Tibial nerve (tissue), 4 donors: ENCODE measurements at places on chromosomes 3 and 15.

- no peak for DNase-seq
Measured at GRCh38 chr15:40841741-40842140, 2.1 kb upstream of the SPINT1 start.

DNA sequence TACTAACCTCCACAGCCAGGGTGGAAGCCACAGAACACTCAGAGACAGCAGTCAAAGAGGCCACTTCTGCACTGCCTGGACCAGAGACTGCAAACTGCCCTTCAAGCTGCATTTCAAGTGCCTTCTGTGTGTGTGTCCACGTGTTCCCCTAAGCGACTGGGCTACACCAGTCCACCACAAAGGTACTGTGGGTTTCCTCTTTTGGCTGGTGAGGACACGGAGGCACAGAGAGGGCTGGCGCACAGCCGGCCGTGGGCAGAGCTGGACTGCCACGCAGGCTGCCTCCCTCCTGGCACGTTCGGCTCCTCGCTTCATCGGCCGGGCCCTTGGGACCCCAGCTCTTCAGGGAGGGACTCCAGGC, 60.9 kb downstream of the MGLL start:
- DNase-seq: no peak

DNA sequence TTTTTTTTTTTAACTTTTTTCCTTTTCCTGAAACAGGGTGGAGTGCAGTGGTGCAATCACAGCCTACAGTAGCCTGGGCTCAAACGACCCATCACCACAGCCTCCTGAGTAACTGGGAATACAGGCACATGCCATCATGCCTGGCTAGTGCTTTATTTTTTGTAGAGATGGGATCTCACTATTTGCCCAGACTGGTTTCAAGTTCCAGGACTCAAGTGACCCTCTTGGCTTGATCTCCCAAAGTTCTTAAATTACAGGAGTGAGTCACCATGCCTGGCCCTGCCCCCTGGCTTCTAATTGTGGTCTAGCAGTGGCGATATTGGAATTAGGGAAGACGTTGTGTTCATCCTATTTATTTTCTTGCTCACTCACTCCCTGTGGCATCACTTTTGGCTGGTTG, 1138.4 kb downstream of the SI start:
- DNase-seq: no peak

DNA sequence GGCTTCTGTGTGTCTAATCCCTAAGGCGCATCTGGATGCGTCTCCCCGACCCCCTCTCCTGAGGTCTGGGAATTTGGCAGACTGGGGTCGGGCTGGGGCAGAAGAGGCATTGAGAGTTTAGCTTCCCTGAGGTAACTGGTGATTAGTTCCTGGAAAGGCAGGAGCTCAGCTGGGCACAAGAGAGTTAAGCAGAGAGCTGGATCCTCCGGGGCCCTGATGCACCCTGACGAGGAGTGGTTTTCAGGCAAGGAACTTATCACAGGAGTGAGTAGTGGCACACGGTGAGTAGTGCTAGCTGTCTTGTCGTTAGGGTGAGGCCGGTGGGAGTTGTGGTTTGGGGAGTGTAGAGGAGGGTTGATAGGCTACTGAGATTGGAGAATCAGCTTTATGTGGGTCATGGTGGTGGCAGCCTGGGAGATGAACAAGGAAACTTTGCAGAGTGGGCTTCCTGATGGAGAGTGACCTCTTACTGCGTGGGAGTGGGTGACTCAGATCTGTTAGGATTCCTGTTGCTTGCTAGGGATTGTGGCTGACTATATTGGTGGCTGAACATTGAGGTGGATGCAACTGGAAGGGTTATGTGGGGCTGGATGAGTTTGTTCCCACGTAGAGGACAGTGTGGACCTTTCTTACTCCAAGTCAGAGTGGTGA, 897 bp downstream of the RAD54L2 start:
- DNase-seq: peak; percentile 12

DNA sequence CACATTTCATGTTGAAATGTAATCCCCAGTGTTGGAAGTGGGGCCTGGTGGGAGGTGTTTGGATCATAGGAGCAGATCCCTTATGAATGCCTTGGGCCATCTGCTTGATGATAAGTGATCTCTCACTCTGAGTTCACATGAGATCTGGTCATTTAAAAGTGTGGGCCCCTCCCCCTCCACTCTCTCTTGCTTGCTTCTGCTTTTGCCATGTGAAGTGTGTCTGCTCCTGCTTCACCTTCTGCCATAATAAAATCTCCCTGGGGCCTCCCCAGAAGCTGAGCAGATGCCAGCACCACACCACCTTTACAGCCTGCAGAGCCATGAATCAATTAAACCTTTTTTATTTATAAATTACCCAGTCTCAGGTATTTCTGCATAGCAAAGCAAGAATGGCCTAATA, 14.2 kb upstream of the CD200R1L start:
- DNase-seq: no peak

DNA sequence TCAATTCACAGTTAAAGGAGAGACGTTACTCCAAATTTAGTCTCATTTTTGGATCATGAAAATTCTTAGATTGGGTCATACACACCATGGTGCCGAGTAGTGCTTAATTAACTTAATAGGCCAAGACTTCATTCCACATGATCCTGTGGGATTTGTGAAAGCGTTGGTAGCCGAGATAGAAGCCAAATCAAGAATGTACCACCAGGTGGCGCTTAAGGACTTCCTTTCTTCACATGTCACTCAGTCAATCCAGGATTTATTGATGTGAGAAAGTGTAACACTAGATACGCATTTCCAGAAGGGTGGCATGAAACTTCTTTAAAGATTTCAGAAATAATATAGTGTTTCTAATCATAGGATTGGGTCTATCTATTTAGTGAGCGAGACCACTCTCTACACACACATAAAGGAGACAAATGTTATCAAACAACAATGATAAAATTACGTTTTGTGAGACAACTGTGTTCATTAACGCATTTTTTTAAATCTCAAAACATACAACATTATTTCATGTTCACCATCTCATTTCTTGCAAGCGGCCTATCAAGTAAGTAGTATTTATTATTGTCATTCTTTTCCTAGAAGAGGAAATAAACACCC, 436.1 kb downstream of the CHL1 start:
- peak; percentile 41 for DNase-seq

- no peak for DNase-seq
Measured at GRCh38 chr3:101513419-101513986, 491 bp upstream of the SENP7 start.

DNA sequence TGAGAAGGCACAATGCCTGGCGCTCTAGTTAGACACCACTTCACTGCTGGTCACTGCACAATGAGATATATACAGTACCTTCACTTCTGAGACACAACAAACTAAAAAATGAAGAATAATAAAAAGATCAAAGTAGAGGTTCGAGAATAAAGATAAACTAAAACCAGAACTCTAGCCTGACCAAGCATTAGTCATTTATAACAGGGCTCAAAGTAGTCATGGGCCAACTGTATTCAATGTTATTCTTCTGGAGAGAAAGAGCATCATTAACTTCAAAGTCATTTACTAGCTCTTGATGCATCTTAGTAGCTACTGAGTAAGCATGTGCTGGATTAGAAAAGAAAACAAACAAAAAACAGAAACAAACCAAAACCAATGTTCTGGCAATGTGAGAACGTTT, 145.2 kb downstream of the SSR3 start:
- DNase-seq: no peak

GRCh38 chr15:100192097-100193080, 149.4 kb downstream of the ADAMTS17 start:
- DNase-seq: no peak

GRCh38 chr3:175432376-175433025, 573.4 kb downstream of the NAALADL2 start:
- no peak for DNase-seq

DNA sequence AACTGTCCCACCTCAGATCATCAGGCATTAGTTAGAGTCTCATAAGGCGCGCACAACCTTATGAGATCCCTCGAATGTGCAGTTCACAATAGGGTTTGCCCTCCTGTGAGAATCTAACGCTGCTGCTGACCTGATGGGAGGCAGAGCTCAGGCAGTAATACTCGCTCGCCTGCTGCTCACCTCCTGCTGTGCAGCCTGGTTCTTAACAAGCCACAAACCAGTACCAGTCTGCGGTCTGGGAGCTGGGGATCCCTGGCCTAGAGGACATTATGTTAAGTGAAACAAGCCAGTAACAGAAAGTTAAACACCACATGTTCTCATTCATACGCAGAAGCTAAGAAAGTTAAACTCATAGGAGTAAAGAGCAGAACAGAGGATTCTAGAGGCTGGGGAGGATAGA, 47.0 kb downstream of the MAP3K13 start:
- no peak for DNase-seq

- no peak for DNase-seq
Measured at GRCh38 chr3:191393146-191393545, 62.8 kb upstream of the UTS2B start.

DNA sequence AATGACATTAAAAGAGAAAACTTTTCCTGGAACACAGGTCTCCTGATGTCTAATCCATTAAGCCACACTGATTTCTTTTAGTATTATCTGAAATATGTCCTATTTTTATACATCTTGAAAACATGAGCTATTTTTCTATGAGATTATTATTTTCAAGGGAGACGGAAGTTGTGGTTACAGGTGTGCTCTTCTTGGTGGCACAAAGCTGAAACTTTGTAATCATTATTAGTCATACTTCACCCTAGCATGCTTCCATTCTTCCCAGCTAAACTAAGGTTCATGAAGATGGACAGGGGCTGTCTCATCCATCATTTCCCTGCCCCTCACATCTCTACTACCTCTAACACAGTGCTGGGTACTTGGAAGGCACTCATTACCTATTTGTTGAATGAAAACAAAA, 85.6 kb upstream of the POU1F1 start:
- DNase-seq: no peak

- peak; percentile 50 for DNase-seq
Measured at GRCh38 chr3:125141596-125142419, 70.7 kb downstream of the SLC12A8 start.

DNA sequence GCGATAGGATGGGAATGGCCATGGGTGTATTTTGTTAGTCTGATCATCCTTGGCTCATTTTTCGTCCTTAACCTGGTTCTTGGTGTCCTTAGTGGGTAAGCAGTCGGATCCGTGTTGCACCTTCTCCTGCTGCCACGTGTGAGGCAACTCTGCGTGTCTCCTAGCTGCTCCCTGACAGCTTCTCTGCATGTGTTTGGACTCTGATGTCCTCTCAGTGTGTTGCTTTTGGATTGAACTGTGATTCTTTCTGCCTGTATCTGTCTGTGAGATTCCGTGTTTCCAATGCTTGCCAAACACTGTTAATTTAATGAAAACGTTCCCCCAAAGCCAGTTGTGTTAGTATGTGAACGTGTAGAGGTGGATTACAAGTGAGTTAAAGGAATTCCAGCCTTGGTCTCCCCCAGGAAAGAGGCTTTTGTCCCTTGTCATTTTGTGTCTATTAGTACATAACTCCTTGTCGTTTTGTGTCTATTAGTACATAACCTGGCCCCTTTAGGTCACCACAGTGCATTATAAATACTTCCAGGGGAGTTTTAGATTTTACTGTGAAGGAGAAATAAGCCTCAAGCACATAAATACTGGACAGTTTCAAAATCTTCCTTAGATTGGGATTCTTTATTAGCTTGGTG, 172.4 kb downstream of the CHDH start:
- DNase-seq: no peak

GRCh38 chr3:126442094-126442855, 33.4 kb downstream of the ZXDC start:
- no peak for DNase-seq

DNA sequence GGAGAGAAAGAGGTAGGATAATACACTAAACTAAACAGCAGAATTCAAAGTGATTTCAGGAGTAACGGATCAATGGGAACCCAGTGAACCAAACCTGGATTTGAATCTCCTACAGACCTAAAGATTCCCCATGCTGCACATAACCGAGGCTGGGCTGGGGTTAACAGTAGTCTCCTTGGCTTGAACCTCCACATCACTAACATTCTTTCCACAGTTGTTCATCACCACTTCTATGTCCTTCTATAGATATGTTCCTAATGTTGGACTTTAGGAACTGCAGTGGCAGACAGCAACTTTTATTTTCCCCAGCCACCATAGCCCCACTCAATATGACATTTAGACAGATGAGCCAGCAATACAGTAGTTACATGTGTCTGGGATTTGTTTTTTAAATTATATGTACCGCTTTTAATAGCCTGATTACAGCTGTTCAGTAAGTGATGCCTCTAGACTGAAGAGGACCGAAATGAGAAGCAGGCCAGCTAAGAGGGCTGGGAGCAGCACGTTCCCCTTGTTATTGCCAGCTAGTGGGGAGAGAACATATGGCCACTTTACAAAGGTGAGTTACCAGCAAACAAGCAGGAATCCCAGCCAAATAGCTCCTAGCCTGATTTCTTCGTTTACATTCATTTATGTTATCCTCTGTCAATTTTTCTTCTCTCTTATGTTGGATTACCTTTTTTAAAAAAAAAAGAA, 472.6 kb upstream of the CDIN1 start:
- DNase-seq: no peak

GRCh38 chr15:101028321-101028720, 109.2 kb downstream of the LRRK1 start:
- DNase-seq: no peak

DNA sequence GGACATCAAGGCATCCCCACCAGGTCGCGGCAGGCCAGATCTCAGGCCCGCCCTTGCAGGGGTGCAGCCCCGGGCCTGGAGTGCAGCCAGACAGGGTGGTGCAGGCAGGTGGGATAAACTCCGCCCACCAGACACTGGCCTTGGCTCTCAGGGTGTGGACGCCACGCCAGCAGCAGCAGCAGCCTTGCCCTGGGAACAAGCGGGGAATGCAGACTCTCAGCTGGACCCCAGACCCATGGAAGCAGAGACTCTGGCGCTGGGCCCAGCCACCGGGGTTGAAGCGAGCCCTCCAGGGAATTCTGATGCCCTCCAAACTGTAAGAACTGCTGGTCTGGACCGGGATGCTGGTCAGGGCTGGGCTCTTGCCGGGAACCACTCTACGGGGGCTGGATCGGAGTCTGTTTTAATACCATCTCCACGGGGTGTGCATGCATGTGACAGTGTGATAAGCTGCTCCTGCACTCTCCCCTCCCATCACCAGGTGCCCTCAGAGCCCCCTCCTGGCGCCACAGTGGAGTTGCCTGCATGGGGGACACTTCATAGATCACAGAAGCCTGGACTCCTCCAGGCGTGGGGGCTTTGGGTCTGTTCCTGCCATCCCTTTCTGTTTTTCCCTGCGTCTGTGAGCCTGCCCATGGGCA, 142.7 kb downstream of the NSMCE3 start:
- DNase-seq: no peak

GRCh38 chr3:161549261-161549660, 52.7 kb downstream of the OTOL1 start:
- no peak for DNase-seq

GRCh38 chr15:73784291-73784690, 31.1 kb upstream of the INSYN1 start:
- no peak for DNase-seq

- no peak for DNase-seq
Measured at GRCh38 chr15:27219636-27220035, 248.7 kb downstream of the GABRG3 start.

DNA sequence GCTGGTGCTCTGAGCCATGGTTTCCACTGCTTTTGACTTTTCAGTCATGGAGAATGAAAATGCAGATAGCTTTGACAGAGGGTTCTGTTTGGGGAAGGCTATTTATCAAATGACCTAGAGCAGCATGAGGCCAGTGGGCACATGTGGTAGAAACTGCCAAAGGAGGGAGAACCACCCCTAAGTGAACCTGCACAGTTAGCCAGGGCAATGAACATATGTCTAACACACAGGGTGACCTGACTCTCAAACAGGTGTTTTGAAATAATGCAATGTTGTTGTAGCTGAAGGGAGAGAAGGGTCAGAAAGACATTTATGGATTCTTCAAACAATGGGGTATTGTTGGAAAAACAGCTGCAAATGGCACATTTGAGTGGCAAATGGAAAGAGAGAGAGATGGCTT, 174.4 kb upstream of the FAM3D start:
- no peak for DNase-seq
